Suppressor macrophage treated with lipopolysaccharide for 4 hours (primary cell): ENCODE measurements at places on chromosomes 12 and 14.
A peak's percentile ranks its signal among the peaks of the same experiment; 100 is the strongest.

DNA sequence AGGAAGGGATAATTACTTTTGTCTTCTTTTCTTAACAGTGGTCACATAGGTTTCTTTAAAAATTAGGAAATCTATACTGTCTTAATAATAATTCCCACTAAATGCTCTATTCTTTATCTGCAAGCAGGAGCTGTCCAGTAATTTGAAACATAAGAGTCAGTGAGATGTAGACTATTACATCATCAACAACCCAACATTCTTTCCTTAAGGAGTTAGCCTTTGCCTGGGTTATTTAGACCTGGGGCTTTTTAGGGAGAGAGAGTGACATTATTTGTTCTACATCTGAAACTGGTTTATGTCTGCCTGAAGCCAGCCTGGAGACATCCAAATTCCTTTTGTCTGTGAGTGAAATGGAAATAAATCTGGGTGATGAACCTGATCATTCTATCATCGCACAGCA lies 294.4 kb downstream of the TMTC2 start:
- no peak for DNase-seq

DNA sequence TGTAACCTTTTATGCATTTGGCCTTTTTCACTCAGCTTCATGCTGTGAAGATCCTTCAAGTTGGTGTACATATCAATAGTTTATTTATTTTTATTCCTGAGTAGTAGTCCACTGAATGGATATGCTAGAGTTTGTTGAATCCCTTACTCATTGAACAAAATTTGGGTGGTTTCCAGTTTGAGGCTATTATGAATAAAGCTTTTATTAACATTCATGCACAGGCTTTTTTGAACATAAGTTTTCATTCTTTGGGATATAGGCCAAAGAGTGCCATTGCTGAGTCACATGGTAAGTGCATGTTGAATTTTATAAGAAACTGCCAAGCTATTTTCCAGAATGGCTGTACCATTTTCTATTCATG lies 59.5 kb upstream of the CAPRIN2 start:
- no peak for DNase-seq

GRCh38 chr14:102085948-102086708 lies 716 bp downstream of the HSP90AA1 start:
- peak; percentile 83 for DNase-seq

DNA sequence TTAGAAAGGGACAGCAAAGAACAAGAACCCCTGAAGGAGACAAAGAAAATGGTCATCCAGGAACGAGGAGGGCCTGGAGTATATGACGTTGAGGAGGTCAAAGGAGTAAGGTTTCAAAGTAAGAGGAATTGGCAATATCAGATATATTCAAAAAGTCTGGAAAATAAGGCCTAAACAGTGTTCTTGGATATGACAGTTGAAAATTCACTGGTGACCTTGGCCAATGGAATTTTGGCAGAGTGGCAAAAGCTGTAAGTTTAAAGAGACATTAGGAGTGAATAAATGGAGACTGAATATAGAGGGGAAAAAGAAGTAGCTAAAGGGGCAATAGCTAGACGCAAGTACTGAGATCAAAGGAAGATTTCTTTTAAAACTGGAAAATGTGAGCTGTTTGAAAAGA lies 4.1 kb upstream of the ACTN1 start:
- no peak for DNase-seq

- DNase-seq, result peak; percentile 22
These were observed 1.1 kb upstream of the CDC42BPB start for GRCh38 chr14:103058164-103059055.

DNA sequence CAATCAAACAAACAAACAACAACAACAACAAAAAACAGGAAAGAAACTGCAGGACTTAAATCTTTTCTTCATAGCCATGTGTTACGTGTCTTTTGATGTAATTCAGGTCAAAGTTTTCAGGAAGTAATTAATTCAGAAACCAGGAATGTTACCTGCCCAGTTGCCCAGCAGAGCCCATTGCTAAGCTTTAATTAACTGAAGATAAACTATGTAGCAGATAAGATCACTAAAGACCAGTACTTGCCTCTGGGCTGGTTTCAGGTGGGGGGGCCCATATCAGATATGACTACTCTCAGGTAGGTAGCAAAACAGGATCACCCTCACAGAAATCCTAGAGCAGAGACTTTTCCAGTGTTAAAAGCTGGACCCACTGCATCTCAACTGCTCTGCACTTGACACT lies 69.2 kb downstream of the LIN7A start:
- DNase-seq, result no peak

DNA sequence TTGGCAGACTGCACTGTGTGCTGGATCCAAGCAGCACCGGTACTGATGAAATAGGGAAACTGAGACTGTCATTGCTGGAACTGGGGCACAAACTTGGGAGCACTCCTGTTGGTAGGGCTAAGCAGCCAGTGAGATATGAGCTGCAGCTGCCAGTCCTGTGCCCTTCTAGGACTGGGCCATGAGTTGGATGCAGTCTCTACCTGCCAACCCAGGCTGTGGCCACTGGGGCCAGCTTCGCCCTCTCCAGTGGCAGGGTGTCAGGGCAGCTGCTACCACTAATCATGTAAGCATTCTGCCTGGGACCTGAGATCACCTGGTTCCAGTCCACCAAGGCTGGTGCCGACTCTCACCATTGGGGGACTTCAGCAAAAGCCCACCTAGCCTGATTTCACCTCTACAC lies 121.1 kb downstream of the PAWR start:
- DNase-seq, result no peak

DNA sequence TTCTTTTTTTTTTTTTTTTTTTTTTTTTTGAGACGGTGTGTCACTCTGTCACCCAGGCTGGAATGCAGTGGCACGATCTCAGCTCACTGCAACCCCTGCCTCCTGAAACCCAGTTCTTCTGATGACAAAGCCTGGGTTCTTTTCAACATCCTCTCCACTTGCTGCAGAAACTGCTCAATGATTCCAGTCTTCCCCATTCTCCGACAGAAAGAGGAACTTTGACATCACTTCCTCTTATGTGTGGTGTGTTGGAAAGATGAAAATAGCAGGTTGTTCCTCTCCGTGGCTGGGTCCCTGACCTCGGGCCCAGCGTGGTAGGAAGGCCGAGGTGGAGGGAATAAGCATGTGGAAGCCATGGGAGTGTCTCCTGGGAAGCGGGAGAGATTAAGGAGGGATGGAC lies 198.4 kb downstream of the PHETA1 start:
- peak; percentile 92 for DNase-seq

GRCh38 chr14:36973806-36974442 lies 198.5 kb downstream of the SLC25A21 start:
- no peak for DNase-seq

DNA sequence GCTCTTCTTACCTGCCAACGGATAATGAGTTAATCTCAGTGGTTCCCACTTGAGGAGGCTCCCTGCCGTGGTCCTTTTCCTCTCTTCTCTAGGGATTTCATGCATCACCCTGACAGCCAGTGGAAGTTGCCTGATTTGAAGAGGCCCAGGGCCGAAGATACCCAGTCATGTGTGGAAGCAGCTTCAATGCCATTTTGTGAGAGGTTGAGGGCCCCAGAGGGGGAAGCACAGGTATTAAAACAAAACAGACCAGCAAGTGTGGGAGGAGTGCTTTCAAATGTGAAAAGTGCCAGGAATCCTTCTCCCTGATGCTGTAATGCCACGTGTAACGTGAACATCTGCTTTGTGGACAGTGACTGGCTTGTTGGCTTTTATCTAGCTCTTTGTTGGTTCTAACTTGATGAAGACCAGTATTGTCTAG lies 1.5 kb downstream of the TCP11L2 start:
- DNase-seq, result no peak

DNA sequence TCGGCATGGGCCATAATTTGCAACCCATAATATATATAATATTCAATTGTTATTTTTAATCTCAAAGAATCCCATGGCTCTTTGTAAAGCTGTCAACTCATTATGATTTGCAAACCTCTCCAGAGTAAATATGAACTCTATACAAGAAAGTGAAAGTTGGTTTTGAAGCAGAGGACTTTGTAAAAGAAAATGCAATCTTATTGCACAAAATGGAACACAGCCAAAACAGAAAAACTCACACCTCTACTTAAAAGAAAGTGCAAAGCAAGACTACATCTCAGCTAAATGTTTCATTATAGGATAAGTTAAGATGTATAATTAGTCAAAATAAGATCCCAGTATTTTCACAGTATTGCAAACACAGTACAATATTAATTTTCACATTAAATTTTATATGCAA lies 111.2 kb upstream of the FLRT2 start:
- peak; percentile 12 for DNase-seq

DNA sequence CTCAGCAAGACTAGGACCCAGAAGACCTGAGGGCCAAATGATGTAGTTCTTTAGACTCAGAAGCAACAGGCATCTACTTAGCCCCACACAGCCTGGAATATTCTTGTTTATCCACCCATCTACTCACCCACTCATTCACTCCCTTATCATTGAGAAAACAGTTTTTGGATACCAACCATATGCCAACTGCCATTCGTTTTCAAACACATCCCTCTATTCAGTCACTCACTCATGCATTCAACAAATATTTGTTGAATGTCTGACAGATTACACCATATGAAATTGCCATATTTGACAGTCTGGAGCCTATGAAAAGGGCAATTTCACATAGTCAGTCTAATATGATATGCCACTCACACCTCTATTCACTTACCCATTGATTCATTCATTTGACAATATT lies 103.2 kb downstream of the NT5DC3 start:
- DNase-seq, result no peak

GRCh38 chr14:71143381-71144290 lies 236.4 kb downstream of the PCNX1 start:
- DNase-seq, result peak; percentile 66

GRCh38 chr12:93466625-93467350 lies 526 bp upstream of the MRPL42 start:
- DNase-seq, result no peak

- peak; percentile 50 for DNase-seq
These were observed 3.1 kb upstream of the TNS2 start for GRCh38 chr12:53046655-53047220.

GRCh38 chr12:47721431-47721973 lies 3.8 kb downstream of the ENDOU start:
- DNase-seq, result no peak

- DNase-seq, result no peak
These were observed 119.9 kb downstream of the DENND5B start for GRCh38 chr12:31471051-31471450.

- DNase-seq, result no peak
These were observed 112.6 kb upstream of the TMCC3 start for GRCh38 chr12:94762943-94763342.

GRCh38 chr14:52954346-52955214 lies 3.7 kb upstream of the FERMT2 start:
- DNase-seq, result no peak

DNA sequence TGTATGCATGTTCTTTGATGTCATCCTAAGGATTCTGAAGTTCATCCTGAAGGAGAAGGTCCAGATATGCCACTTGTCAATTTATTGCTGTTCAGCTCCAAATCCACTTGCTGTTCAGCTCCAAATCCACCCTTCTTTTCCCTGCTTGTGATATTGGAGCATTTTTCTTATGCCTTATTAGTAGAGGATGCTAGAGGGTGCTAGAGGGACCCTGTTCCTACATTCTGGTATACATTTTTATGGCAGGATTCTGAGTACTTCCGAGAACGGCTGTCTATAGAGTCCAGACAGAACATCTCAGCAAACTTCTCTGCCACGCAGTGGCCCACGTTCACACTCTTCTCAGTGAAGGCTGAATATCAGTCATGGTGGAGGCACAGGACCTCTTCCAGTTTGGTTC lies 406.7 kb downstream of the NOVA1 start:
- no peak for DNase-seq

DNA sequence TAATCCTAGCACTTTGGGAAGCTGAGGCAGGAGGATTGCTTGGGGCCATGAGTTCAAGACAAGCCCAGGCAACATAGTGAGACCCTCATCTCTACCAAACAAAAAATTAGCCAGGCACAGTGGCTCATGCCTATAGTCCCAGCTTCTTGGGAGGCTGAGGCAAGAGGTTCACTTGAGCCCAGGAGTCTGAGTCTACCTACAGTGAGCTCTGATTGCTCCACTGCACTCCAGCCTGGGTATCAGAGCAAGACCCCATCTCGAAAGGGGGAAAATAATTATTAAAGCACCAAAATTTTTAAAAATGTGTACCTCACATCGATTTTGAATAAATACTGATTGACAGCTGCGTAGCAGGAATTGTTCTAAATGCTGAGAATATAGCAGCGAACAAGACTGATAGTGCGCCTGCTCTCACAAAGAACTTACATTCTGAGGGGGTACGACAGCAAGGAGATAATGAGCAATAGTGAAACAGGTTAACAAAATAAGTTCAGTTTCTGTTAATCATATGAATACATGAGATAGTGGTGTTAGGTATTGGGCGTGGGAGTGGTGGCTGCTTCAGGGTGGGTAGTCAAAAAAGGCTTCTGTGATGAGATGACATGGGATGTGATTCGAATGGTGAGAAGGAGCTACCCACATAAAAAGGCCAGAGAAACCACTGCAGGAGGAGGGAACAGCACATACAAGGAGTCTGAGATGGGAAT lies 19.6 kb downstream of the HCFC2 start:
- no peak for DNase-seq

DNA sequence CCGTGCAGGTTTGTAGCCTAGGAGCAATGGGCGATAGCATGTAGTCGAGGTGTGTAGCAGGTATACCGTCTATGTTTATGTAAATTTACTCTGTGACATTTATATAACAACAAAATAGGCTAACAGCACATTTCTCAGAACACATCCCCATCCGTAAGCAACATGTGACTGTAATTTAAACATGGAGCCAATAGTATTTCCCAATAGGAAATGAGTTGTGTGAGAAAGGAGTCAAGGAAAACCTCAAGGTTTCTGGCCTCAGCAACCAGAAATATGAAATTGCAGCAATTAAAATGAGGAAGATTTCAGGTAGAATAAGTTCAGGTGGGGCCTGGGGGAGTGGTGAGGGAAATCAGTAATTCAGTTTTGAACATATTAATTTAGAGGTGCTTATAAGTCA lies 136.0 kb downstream of the MSRB3 start:
- no peak for DNase-seq

DNA sequence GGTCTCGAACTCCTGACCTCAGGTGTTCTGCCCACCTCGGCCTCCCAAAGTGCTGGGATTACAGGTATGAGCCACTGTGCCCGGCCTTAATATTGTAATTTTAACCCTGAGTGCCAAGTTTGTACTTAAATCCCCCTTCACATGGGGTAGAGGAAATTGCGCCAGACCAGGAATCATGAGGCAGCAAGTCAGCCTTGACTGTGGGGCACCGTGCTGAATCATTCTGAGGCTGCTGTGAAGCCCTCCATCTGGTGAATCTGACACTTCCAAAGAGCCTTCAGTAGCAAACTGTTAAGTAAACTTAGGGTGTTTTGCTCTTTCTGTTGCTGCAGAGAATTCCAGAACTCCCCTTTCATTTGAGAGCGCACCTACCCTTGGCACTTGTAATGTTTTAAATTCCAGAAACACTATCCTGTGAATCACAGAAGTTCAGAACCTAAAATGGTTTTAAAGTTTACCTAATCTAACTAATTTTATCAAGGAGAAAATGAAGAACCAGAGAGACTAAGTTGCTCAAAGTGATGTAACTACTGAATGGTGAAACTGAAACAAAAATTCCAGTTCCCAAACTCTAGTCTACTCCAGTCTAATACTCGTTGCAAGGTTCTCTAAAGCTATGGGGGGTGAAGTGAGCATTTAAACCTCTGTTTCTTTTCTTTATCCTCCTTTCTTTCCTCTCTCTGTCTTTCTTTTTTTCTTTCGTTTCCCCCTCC lies 7.5 kb downstream of the HEBP1 start:
- DNase-seq, result peak; percentile 86
